ENCODE measurements at places on chromosomes 1 and 21. TPM values are rescaled to one million over a fixed set of nuclear protein-coding genes. Genes with fewer than 3 reads are reported as not detected.

Gene TMPRSS15
- total RNA-seq, result not detected

DNA sequence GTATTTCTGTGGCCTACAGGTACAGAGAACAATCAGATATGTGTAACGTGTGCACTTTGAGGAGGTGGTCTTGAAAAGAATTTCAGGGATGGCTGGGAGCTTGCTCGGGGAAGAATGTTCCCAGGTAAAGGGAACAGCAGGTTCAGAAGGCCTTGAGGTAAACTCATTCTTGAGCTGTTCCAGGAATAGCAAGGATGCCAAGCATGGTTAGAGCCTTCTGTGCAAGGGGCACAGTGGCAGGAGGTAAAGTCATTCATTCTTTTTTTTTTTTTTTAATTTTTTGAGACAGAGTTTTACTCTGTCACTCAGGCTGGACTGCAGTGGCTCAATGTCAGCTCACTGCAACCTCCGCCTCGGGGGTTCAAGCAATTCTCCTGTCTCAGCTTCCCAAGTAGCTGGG is 10.0 kb downstream of the UBE4B start:
- DNase-seq, result no peak

DNA sequence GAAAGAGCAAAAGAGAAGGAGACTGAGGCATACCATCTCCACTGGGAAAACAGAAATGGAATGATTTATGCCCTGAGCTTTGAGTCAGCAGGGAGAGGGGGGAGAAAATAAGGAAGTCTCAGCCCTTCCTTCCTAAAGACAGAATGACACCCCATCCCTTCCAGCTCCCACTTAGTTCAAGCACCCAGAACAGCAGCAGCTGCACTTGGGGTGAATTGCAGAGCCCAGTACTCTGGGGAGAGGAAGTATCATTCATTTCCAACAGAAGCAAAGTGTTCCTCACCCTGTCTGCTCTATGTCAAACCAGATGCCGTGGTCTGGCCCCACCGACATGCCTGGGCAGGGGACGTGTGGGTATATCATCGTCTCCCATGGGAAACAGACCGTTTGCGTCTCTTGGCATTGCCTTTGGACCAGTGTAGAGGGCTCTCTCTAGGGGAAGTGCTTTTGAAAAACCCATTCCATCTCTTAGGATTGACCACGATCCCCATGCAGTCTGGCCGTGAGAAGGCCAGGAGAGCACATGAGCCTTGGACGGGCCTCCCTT is 1.1 kb upstream of the KCNJ15 start:
- DNase-seq, result no peak

GRCh38 chr1:209391792-209392191 is 191.7 kb upstream of the CAMK1G start:
- DNase-seq, result no peak

DNA sequence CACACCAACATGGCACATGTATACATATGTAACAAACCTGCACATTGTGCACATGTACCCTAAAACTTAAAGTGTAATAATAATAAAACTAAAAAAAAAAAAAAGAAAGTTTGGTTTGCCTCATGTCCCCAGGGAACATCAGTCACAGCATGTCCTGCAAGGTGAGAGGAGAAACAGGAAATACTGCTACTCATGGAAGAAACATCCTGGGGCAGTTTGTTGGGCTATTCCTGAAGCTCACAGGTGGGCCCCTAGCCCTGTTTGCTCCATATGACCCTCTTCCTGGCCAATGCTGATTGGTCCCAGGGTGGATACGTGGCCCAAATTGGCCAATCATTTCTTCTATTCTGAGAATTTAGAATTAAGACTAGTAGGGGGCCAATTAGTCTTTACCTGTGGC is 103.4 kb upstream of the ADAR start:
- DNase-seq, result no peak
